ENCODE measurements at places on chromosomes 12 and 14.

- DNase-seq: no peak
Observed at GRCh38 chr14:85438001-85438400, 91.9 kb upstream of the FLRT2 start.

DNA sequence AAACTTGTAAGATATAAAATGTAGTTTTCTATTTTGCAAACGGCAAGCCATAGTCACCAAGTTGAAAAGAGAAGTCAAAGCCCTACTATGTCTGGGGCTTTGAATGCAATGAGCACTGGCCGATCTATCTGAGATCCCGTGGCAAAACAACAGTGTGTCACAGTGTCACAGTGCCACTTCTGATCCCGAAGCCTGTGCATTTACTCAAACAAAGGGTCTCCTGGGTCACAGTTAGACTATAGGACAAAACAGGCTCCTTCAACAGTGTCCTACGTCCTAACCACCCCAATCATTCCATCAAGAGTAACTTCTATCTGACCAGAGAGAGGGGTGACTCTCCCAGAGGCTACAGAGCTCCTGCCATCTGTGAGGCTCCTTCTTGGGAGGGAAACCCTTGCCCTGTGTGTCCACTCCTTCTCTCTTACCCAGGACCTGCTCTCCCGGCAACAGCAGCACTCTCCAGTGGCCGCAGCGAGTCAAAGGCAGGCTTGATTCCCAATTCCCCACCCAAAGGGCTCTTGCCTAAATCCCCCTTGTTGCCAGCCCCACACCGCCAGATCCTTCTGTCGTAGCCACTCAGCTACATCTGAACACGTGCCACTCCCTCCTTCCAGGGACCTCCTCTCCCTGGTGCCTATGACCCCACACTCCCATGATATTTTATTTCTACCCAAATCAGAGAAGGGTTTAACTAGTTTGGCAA lies 14.0 kb upstream of the SELPLG start:
- DNase-seq: no peak

DNA sequence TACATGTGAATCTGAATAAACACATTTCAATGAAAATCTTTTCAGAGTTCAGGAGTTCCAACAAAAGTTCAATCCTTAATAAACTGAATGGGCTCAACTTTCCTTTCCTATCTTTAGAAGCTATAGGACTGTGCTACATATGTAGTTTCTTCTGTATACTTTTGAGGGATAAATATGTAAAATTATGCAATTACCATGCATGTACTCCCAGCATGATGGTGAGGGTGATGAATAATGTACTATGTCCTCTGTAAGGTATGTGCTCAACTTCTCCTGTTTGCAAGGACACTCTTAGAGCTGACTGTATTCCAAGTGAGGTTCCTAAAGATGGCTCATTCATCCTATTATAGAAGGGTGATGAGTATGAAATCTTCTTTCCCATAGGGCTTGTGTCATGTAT lies 15.5 kb downstream of the MBIP start:
- no peak for DNase-seq

DNA sequence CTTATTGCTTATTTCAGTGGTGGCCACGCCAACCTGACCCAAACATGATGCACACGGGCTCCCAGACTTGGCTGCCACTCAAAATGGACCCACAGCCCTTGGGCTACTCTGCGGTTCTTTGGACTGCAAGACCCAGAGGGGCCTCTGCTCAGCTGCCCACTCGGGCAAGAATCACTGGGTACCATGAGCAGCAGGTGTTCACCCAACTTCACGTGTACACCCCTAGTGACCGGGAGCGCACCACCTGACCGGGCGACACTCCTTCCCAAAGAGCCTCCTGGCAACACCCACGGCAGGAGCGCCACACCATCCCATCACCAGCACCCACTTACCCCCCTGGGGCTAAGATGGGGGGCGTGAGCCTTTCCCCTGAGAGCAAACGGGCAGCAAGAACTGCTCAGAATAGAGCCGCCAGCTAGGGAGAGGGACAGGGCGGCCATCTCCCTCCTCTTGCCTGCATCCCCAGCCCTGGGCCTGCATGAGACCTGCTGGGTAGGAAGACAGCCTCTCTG lies 32.0 kb downstream of the CCNK start:
- DNase-seq: no peak

- no peak for DNase-seq
Observed at GRCh38 chr14:77230914-77231313, 40.1 kb downstream of the NGB start.

DNA sequence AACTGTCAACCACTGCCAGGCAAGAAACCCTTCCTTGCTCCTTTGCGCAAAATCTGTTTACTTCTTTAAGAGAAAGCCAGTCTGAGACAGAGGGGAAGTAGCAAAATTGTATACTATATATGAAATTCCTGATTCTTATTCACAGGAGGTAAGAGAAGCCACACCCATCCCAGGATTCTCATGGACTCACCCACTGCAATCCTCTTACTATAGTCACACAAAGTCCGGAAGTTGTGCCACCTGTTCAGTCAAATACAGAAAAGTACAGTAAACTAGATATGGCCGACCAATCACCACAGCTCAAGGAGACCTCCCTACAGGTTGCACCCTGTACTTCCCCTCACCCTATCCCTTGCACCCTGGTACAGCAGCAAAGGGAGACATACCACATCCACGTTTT lies 2.9 kb downstream of the PRMT5 start:
- DNase-seq: no peak

- DNase-seq: no peak
Observed at GRCh38 chr12:41661141-41661765, 473.1 kb downstream of the PDZRN4 start.

GRCh38 chr12:87332987-87333726 lies 696.0 kb downstream of the C12orf50 start:
- DNase-seq: no peak

DNA sequence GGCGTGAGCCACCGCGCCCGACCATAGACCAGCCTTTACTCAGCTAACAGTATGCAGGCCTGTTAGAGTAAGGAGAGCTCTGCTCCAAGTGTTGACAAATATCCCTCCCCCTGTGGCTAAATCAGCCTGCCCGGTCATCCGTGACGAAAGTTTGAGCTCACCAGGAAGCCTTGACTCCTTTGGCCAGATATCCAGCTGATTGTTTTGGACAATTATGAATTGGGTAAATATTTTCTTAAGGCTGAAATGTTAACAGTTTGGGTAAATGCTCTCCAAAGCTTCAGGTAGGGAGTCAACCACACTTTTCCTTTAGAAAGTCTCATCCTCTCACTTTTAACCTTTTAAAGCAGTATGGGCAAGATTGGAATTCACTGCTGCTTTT lies 157.9 kb downstream of the PAWR start:
- DNase-seq: no peak

DNA sequence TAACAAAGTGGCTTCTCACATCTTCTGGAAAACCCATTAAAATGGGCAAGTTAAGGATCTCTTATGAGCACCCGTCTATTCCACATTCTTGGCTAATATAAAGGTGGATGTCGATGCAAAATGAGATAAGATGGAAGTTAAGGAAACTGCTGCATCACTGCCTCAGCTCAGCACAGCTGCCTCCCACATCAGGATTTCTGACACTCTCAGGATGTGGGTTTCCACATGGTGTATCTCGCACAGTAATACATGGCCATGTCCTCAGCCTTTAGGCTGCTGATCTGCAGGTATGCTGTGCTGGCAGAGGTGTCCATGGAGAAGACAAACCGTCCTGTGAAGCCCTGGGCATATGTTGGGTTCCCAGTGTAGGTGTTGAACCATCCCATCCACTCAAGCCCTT lies 1348.0 kb downstream of the TMEM121 start:
- DNase-seq: no peak

- DNase-seq: peak; percentile 43
Observed at GRCh38 chr12:106753526-106753925, 21.0 kb upstream of the RIC8B start.

DNA sequence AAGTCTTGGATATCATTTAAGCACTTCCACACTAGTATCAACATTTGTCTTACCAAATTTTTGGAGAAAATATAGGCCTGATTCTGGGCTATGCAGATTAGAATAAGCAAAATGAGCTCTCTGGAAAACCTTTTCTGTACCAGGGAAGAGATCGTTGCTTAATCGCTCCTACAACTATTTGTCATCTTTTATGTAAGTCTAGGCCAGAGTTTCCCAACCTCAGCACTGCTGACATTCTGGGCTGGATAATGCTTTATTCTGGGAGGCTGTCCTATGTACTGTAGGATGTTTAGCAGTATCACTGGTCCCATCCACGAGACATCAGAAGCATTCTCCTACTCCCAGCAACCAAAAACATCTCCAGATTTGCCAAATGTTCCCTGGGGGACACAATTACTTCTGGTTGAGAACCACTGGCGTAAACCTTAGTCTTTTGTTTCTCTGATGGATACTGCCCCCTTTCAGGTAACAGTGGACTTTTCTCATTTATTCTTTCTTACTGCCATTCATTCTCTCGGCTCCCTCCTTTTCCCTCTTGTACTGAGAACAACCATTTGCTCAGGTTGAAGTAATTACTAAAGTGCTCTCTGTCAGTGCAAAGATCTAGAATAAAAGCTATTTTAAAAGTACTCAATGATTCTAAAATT lies 316.9 kb upstream of the E2F7 start:
- DNase-seq: no peak

DNA sequence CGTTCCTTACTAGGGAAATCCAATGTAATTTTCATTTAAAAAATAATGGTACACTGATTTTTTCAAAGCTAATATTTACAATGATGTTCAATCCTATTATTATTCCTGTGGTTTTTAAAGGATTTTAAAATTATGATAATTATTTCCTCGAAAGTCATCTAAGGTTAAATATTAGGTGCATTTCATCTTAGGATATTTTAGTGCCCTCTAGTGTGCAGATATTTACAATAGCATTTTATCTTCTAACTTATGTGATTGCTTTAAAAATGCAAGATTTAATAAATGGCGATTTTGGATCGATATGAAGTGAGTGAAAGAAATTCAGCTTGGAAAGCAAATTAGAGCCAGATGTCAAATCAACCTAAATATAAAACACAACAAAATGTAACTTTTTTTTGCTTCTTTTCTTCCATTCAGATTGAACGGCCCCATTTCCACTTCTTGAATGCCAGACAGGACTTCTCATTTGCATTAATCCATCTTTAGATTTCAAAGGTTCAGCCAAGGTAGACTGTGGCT lies 293.5 kb downstream of the SLC6A15 start:
- DNase-seq: no peak

DNA sequence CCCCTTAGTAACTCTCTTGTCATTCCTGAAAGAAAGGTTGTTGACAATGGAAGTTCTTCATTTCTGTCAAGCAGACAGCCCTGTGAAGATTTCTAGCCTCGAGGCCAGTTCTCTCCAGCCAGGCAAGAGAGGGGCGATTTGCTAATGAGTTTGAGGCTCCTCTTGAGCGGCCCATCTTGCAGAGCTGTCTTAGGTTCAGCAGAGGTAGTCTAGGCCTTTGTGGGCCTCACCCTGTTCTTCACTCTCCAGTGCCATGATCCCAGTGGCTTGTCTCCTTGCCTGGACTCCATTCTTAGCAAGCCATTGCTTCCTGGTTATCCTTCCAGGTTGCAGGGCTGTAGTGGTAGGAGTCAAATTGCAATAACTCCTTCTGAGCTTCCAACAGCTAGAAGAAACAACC lies 9.7 kb downstream of the TPH2 start:
- DNase-seq: no peak

GRCh38 chr12:131830335-131830913 lies 2.2 kb downstream of the MMP17 start:
- DNase-seq: peak; percentile 33

DNA sequence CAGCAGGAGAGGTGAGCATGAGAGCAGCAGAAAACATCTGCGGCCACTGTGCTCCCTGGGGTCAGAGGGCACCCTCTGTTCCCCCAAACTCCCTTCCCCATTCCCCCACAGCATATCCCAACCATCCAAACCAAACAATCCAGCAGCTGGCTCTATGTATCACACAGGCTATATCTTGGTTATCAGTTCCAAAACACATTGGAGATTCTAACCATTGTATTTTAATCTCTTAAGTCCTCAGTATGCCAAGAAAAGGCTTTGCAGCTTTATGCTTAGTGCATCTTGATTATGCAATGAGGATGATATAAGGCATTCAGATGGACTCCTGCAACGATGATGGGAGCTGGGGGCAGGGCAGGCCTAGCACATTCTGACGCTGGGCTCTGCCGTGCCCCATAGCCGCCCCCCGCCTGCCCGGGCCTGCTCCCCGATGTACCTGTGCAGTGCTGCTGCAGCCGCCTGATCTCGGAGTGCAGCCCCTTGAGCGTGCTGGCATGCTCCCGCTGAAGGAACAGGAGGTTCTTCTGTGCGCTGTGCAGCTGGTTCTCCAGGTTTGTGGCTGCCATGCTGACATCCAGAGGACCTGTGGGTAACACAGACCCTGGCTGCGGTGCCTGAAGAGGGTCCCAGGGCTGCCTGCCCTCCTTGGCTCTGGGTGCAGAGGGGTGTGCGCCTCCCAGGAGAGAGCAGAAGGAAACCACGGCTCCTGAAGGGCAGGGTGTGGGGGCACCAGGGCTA lies 29.6 kb downstream of the CCDC92 start:
- no peak for DNase-seq

- no peak for DNase-seq
Observed at GRCh38 chr14:29815016-29815674, 112.5 kb downstream of the PRKD1 start.

GRCh38 chr14:45721472-45721871 lies 468.5 kb upstream of the MIS18BP1 start:
- no peak for DNase-seq

GRCh38 chr14:61764342-61765122 lies 2.3 kb downstream of the SNAPC1 start:
- DNase-seq: no peak

DNA sequence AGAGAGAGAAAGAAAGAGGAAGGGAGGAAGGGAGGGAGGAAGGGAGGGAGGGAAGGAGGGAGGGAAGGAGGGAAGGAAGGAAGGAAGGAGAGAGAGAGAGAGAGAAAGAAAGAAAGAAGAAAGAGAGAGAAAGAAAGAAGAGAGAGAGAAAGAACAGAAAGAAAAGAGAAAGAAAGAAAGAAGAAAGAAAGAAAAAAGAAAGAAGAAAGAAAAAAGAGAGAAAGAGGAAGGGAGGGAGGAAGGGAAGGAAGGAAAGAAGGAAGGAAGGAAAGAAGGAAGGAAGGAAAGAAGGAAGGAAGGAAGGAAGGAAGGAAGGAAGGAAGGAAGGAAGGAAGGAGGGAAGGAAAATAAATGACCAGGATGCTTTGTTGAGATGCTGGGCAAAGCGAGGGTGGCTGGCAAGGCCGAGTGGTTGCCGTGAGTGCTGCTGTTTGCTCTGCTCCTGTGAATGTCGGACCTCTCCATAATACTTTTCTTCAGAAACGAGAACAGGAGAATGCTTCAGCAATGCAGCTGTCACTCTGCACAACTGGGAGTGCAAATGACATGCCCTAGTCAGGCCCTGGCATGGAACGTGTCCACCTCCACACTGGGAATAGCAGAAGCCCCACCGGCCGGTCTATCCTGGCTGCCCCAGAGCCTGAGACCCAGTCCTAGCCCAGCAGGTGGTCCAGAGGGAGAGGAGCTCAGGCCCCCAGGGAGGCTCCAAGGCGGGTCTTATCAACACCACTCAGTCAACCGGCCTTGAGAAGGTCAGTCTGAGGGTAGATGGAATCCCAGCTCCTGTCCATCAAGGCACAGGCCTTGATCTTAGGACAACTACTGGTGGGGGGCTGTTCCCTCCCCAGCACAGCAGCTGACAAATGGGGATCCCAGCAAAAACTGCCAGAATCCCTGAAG lies 25.1 kb upstream of the EIF5 start:
- DNase-seq: no peak

All from CD4-positive, alpha-beta memory T cell (primary cell).